ENCODE measurements at places on chromosomes 13 and 19.

DNA sequence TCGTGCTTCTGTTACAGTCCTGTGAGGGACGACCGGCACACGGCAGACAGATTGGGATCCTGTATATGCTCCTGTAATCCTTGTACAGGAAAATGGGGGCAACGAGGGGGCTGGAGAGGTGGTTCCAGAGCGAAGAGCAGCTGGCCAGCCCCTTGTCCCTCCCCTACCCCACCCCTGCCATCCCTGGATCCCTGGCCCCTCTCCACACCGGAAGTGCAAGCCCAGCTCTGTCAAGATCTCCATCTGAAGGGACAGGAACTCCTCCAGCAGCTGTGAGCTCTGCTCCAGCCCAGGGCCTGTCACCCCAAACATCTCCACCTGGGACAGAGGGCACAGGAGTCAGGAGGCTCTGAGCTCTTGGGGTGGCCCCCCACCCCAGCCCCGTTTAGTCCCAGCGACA is 5.5 kb upstream of the CCER2 start:
- DNase-seq: no peak

DNA sequence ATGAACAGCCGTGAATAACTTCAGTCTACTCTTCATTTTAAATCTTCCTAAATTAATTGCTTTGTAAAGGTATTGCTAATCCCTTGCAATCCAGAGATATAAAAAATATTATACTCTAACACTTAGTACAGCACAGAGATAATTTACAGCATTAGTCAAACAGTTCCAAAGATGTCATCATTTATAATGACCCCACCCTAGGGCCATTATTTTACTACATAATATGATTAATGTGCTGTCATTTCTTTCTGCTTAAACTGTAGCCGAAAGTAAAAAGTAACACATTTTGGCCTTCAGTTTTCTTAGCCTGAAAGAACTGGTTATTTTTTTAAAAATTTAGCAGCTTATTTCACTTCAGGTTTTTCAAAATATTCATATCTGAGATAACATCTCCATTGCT is 256.3 kb upstream of the RFC3 start:
- DNase-seq: no peak

DNA sequence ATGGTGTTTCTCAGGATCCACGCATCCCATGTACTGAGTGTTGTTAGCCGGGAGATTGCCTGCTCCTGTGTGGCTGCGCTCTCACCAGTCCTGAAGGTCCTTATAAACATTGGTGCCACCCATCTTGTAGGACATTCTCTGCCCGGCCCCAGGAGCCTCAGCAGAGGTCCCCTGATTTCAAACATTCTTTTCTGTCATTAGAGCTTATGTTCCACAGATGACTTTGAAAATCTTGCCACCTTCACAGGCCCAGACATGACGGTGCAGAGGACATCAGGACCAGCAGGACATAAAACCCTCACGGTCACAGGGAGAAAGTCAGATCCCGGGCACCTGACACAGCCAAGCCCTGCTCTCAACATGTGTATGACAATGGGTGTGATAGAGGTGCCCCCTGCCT is 33.2 kb upstream of the PEPD start:
- DNase-seq: no peak

- no peak for DNase-seq
Measured at GRCh38 chr13:37475151-37475550, 123.4 kb downstream of the POSTN start.

GRCh38 chr13:96636001-96636709 is 358.1 kb downstream of the OXGR1 start:
- no peak for DNase-seq

DNA sequence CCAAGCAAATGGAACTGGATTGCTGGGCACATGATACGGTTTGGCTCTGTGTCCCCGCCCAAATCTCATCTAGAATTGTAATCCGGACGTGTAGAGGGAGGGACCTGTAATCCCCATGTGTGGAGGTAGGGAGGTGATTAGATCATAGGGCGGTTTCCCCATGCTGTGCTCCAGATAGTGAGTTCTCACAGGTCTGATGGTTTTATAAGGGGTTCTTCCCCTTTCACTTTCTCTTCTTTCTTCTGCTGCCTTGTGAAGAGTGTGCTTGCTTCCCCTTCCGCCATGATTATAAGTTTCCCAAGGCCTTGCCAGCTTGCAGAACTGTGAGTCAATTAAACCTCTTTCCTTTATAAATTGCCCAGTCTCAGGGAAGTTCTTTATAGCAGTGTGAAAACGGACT is 32.6 kb upstream of the MTIF3 start:
- no peak for DNase-seq

Measured in cerebellar nuclear complex (tissue), 1 donor.